SJSA1 (cell line): ENCODE measurements at places on chromosomes 5 and 9.

DNA sequence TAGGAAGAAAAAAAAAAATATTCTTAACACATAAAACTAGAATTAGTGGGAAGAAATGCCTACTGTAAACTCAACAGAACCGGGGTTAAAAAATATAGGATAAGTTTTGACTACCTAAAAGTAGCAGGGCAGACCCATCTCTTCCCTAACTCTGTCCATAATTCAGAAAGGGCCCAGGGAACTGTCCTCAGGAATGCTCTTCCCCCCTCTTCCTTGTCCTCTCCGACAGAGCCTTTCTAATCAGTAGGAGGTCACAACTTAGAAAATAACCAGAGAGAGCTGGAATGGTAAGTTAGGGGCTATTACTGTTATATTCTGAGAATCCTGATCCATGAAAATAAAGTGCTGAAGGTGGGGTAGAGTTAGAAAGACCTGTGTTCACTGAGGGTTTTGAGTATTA lies 22.2 kb downstream of the PIK3R1 start:
- no peak for DNase-seq

DNA sequence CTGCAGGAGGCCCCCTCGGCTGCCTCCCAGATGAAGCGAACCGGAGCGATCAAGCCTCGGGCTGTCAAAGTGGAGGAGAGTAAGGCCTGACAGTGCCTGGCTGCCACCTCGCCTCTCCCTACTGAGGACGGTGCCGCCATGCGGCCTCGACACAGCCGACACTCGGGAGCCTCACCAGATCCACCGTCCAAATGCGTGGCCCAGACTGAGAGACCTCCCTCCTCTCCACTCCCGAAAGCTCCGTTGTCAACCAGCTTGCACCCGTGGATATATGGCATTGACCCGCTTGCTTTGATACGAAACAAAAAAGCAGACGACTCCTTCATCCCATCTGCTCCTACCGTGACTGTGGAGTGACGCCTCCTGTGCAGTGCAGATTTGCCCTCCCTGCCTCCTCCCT lies 6.9 kb upstream of the POMT1 start:
- DNase-seq: no peak

GRCh38 chr5:171127314-171127713 lies 181.7 kb upstream of the TLX3 start:
- DNase-seq: no peak

GRCh38 chr5:143447983-143448382 lies 44.5 kb upstream of the NR3C1 start:
- DNase-seq: no peak

GRCh38 chr5:98031496-98031895 lies 742.0 kb upstream of the RGMB start:
- no peak for DNase-seq

GRCh38 chr9:124868511-124869465 lies 6.9 kb downstream of the ARPC5L start:
- DNase-seq: peak; percentile 85

GRCh38 chr5:169263591-169263990 lies 37.3 kb downstream of the SLIT3 start:
- DNase-seq: no peak

DNA sequence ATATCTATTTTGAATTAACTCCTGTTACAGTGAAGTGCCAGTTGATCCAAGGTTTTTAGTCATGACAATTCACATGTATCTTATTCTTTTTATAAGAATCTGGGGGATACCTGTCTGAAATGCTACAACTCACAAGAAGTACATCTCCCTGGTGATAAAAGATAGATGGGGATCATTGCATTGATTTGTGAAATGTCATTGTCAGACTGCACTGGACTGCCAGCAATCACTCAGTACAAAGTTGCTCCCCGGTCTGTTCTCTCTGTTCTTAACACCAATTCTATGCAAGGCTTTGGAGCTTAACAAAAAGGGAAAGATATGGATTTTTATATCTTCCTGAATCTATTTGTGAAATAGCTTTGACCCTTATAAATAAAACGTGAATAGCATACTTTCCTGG lies 171.8 kb upstream of the PCSK5 start:
- DNase-seq: no peak

DNA sequence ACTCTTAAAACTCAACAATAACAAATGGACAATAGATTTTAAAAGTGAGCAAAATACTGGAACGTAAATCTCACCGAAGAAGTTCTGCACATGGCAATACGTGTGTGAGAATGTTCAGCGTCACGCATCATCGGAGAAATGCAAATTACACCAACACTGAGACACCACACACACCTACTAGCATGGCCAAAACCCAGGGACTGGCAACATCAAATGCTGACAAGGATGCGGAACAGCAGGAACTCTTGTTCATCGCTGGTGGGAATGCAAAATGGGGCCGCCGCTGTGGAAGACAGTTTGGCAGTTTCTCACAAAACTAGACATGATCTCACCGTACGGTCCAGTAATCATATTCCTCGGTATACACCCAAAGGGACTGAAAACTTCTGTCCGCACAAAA lies 21.6 kb upstream of the CLPTM1L start:
- no peak for DNase-seq

- DNase-seq: no peak
These were observed 194.1 kb downstream of the GNA14 start for GRCh38 chr9:77453825-77454647.

- no peak for DNase-seq
These were observed 356.7 kb upstream of the TRPC7 start for GRCh38 chr5:136722086-136722485.
